ENCODE measurements at places on chromosomes 7 and 10.

- DNase-seq = no peak
Measured at GRCh38 chr10:49364051-49364450, 31.8 kb downstream of the DRGX start.

DNA sequence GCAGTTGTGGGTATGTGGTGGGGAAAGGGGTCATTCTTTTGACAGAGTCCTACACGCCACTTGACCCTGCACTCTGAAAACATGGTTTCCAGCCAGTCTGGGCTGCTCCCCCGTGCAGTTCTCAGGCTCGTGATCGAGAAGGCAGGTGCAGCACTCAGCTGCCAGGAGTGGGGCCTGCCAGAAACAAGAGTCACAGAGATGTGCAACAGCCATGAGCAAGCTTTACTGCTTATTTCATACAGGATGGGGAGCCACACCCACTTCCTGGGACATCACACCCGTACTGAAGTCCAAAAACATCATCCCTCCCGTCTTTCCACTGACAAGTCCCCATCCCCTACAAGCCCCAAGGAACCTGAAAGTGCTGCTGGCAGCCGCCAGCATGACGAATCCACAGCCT is 9.3 kb downstream of the ATG9B start:
- DNase-seq = peak; percentile 58

GRCh38 chr10:80540618-80540980 is 2.9 kb downstream of the SH2D4B start:
- no peak for DNase-seq

DNA sequence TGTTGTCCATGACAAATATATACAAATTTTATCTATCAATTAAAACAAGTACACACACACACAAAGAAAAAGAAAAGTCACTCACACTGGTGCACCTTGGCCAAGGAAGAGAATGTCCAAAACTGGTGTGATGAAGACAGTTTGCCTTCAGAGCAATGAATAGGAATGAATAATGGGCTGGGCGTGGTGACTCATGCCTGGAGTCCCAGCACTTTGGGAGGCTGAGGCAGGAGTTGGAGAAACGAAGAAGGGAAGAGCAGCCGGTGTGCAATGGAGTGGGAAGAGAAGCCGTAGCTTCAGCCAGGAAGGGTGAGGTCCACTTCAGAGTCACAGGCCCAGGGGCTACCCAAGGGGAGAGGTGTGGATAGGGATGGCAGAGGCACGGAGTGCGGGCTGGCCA is 253.6 kb downstream of the CCSER2 start:
- no peak for DNase-seq

DNA sequence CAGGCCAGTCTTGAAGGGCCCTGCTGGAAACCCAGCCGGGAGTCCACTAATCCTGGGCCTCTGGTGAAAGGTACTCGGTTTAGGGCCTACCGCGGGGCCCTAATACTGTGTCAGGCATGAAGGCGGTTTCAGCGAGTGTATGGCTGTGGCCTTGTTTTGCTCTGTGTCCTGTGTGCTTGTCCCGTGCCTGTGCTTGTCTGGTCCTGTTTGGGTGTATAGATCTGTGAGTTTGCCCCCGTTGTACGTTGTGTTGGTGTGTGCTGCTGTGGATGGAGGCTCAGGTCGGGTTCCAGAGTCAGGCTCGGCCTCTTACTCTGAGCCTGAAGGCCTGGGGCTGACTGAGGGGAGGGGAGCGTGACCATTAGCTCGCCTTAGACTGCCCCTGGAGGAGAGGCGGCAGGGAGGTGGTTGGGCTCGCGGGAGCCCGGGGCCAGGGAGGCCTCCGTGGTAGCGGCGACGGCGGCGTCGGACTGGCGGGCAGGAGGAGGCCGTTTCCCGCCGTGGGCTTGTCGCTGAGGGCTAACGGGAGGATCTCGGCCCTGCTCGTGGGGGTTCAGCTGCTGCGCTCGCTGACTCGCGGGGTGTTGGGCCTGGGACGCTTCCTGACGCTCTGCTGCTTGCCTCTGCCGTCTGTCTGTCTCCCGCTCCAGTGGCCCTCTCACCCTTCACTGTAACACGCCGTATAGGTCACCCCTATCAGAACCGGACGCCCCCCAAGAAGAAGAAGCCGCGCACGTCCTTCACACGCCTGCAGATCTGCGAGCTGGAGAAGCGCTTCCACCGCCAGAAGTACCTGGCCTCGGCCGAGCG is 2.6 kb downstream of the TLX1 start:
- no peak for DNase-seq

- DNase-seq = no peak
Measured at GRCh38 chr10:100148353-100149211, 37.2 kb downstream of the ERLIN1 start.

- DNase-seq = no peak
Measured at GRCh38 chr10:34661580-34661979, 153.5 kb downstream of the PARD3 start.

- DNase-seq = no peak
Measured at GRCh38 chr7:25823571-25823970, 328.4 kb upstream of the NFE2L3 start.

All from CD4-positive, alpha-beta T cell treated with Interleukin-6 at 100 ng/mL for 8 hours (primary cell).